ENCODE measurements at places on chromosomes 2 and 18. TPM values are rescaled to one million over a fixed set of nuclear protein-coding genes. Genes with fewer than 3 reads are reported as not detected.

GRCh38 chr18:37428288-37428974, 137.2 kb downstream of the CELF4 start:
- no peak for DNase-seq

- DNase-seq: no peak
Measured at GRCh38 chr18:26210147-26210546, 16.1 kb upstream of the TAF4B start.

GRCh38 chr2:181552808-181553207, 95.6 kb downstream of the ITGA4 start:
- no peak for DNase-seq

The LOXL3 gene
- 4.1 TPM for total RNA-seq

The ERBB4 gene
- 12.7 TPM for total RNA-seq
